Kidney epithelial cell (primary cell): ENCODE measurements at places on chromosomes 4 and X. TPM values are rescaled to one million over a fixed set of nuclear protein-coding genes. Genes with fewer than 3 reads are reported as not detected.

DNA sequence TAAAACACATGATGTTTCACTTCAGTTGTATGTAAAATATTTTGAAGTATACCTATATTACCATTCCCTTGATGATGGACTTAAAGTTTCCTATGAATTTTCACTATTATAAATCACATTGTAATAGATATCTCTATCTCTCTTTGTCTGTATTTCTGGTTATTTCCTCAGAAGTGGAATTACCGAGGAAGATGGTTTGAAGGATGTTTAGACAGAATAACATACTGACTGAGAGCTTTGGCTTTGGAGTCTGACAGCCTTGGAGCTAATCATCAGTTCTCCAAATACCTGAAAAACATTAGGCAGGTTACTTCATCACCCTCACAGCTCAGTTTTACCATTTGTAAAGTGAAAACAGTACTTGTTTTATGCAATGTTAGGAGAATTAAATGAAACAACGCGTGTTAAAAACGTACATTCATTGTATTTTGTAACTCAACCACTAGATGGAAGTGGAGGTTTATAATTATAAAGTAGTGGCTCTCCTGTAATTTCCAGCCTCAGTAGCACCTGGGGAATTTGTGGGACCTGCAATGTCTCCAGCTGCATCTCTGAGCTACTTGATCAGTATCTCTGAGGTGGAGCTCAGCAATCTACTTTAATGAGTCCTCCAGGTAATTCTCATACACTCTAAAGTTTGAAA lies 14.3 kb downstream of the JCHAIN start:
- DNase-seq, result no peak

DNA sequence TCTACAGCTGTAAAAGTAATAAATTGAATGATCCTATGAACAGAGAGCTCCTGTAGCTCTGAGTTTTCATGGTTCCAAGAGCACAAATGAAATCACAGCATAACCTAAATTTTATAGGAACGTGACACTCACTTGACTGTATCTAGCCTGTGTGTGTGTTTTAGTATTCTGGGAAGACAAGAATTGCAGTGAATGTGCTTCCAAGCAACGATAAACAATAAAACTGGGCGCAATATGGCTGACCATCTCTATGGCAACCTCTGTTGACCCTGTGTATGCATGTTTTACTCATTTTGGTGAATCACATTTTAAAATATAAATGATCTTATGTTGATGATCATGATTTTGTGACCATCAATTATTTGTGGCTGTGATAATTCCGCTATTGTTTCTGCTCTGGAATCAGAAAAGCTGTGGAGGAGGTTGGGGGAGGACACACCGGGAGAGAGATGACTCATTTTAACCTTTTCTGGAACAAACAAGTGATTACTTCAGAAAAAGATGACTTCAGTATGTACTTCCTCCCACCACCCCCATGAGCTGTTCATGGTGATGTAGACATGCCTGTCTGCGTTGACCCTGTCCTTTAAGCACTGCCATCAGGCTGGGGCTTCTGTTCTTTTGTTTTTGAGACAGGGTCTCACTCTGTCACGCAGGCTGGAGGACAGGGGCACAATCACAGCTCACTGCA lies 31.8 kb downstream of the USP11 start:
- peak; percentile 39 for DNase-seq

DNA sequence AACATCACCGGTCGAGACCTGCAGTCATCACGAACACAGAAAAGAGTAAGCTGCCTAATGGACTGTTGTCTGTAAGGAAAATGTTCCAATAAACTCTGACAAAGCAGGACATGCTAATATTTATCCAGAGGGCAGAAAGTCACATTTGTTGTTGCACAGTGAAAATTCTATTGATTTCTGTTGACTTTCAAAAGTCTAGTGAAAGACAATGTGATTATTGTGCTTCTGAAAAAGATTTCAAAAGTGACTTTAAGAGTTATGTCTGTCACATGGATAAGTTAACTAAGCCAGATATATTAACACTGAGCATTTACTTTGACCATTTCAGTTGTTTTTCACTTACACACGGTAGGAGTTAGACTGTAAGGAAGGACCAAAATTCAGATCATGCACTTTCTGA lies 9.3 kb upstream of the RFC1 start:
- DNase-seq, result no peak

PTCHD1 gene
- 0.17 and 0.68 TPM in 2 replicates for total RNA-seq
